ENCODE measurements at places on chromosomes 7 and 10. TPM values are rescaled to one million over a fixed set of nuclear protein-coding genes. Genes with fewer than 3 reads are reported as not detected.

DNA sequence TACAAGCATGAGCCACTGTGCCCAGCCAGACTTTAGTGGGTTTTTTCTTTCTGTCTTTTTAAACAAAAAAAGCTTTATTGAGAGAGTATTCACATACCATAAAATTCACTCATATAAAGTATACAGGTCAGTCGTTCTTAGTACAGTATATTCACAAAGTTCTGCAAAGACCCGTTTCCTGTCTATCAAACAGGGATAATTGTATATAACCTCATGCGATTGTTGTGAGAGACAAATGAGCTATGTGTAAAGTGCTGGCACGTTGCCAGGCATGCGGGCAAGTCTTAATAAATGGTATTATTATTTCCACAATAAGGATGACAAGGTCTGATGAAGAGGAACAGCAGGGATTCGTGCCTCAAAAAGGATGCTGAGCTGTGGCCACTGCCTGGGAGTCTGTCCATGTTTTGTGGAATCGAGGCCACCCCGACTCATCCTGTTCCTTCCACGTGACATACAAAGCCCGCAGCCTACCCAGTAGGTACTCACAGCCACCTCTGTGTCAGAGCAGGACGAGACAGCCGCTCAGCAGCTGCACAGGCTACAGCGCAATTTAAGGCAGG lies 51.6 kb downstream of the SMKR1 start:
- no peak for DNase-seq

- no peak for DNase-seq
Measured at GRCh38 chr10:25455980-25456567, 281.3 kb downstream of the GPR158 start.

Gene VPS41
- 80.7 TPM for polyA plus RNA-seq

Gene ZNF789
- polyA plus RNA-seq: 24.2 TPM

DNA sequence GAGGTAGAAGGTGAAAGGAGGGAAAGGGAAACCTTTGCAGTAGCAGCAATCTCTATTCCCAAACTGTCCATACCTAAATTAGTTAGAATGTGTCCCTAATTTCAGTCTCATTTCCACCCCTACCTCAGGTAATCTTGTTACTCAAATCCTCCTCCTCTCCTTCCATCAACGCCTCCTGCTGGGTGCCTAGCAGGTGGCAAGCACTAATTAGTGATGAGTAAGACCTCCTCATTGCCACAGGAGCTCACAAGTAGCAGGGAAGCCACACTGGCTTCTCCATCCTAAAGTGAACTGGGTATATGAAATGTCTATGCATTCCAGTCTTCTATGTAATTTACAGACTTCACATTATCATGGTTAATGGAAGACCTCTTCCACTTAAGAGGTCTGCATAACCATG lies 25.7 kb upstream of the FAM133B start:
- no peak for DNase-seq

DNA sequence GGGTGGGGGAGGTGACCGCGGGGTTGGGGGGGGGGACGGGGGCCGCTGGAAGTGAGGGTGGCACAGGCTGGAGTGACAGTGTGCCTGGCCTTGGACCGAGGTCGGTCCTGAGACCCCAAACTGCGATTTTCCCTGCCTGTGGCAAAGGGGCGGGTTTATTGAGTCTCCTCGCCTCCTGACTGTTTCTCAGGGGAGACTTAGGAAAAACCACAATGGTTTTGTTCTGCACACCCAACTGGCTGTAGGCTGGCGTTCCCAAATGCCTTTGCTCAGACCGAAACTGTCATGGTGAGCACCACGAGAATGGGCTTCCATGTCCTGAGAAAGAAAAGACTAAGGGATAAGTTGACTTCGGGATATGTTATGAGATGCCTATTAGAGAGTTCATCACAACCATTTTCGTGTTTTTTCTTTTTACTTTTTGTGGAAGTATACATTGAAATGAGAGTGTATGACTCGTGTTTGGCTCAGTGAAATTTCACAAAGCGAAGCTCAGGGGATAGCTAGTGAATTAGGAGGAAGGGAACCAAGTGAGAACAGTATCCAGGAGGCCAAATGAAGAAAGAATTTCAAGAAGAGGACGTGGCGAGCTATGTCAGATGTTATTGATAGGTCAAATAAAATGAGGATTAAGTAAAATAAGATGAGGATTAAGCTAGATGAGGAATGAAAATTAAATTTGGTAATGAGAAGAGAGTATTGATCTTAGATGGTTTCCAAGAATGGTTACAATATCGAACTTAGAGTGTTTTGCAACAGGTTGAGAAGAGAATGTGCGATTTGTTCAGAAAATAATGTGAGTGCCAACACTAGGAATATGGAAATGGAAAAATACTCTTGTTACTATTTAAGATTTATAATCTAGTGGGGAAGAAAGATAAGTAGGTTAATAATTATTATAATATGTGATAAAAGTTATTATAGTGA lies 918 bp downstream of the NET1 start:
- no peak for DNase-seq

Gene EPO
- polyA plus RNA-seq: 0.16 TPM

Gene PDZD7
- 1.7 TPM for polyA plus RNA-seq

All from right renal pelvis (tissue), 4 donors.